ENCODE measurements at places on chromosomes 12 and 14. TPM values are rescaled to one million over a fixed set of nuclear protein-coding genes. Genes with fewer than 3 reads are reported as not detected.

Gene ANKRD33
- not detected for total RNA-seq

DNA sequence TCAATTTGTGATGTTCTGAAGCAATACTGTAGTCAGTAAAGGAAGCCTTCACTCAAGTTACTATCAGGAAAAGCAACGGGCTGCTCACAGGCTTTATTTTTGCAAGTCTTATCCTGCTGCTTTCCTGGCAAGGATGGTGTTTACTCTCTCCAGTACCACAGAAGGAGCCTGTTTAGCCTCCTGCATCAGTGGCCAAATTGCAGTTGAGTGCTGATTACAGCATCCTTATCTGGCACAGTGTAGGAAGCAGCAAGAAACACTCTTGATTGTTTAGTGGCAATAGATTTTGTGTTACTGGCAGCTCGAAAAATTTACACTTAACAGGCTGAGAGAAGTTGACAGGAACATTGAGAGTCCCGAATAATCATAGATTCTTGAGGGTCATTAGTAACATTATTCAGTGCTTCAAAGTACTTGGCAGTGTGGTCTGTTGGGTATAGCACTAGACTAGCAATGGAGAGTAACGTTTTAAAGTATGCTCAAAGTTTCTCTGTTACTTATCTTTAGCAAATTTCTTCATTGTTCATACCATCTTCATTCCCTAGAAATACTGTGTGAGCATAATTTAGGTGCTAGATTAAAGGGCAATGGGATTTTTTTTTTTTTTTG lies 11.7 kb downstream of the TULP3 start:
- DNase-seq: no peak

DNA sequence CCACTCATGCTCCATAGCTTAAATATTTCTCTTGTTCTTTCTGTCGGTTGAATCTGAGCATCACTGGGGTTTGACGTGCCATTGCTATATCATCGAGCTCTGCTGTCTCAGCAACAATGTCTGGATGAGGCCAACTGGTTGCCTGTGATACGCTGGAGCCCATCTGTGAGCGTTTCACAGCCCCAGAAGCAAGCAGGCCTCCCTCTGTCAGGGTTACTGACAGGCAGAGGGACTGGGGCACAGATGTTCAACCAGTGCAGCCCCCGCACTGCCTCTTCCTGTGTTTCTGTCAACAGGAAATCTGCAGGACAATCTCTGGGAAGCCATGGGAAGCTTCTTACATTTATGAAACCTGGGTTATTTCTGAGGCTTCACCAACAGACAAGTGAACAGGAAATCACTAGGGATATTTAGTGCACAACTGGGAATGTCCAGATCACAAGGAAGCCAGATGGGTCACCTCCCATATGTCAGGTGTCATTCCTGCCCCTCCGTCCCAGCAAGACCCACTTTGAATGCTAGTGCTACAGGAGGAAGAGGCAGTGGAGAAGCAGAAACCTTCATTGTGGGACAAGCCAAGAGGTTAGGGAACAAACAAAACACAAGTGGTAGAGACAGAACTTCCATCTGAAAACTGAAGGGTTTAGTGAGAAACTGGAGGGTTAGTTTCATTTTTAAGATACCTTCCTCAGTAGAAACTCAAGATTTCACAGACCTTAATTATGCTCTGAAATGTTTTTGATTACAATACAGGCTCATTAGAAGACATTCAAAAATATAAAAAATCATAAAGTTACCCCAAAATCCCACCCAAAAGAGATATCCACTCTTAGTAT lies 24.1 kb downstream of the DMAC2L start:
- DNase-seq: no peak

DNA sequence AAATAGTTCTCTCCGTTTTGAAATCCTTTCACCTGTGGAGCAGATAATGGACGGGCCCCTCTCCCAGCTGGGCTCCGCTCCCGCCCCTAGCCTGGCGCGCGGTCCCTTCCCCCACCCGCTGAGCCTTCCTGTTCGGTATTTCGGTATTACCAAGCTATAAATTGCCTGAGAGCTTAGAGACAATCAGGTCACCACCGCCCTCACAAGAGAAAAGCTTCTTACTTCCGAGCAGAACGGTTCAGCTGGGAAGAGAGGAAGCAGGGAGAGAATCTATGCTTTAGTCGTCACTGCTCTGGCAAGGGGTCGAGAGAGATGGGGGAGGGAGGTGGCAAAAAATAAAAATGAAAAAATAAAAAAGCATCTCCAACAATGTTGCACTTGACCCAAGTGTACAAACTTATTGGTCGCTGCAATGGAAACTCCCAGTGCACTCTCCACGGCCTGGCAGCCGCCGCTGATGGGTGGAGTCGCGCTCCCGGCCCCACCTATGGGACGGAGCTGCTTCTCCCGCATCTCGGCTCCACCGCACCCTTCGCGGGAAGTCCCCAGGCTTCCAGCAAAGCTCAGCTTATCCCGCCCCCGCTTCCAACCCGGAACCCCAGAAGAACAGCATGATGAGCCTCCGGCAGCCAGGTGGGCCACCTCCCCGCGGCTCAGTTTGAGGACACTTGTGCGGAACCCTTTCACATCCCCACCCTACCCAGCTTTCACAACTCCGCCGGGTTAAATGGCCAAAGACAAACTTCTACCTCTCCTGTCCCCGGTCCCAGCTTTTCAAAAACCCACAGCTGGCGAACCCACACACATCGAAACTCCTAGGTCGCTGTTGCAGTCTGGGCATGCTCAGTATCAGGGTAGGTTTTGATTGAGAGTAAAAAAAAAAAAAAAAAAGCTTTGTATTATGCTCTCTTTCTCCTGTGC lies 832 bp upstream of the SYT1 start:
- no peak for DNase-seq

GRCh38 chr12:65895759-65896656 lies 71.7 kb downstream of the HMGA2 start:
- DNase-seq: no peak

Measured in CD8-positive, alpha-beta memory T cell (primary cell).